CD4-positive, alpha-beta T cell (primary cell): ENCODE measurements at places on chromosomes 11 and 22. TPM values are rescaled to one million over a fixed set of nuclear protein-coding genes. Genes with fewer than 3 reads are reported as not detected.

BTG4 gene
- not detected for total RNA-seq

CDC42EP2 gene
- total RNA-seq, result not detected

MUC5AC gene
- not detected for total RNA-seq

PKDREJ gene
- not detected for total RNA-seq

OR11H1 gene
- total RNA-seq, result not detected

MS4A6E gene
- not detected for total RNA-seq

TEX54 gene
- 0.59 TPM for total RNA-seq

OR5A1 gene
- not detected for total RNA-seq

HTR3A gene
- total RNA-seq, result not detected
